Retina (tissue), 1 donor: ENCODE measurements at places on chromosomes 5 and 9.

GRCh38 chr5:66743344-66743743 lies 147.2 kb downstream of the MAST4 start:
- DNase-seq: no peak

GRCh38 chr5:147464211-147464610 lies 45.7 kb downstream of the DPYSL3 start:
- DNase-seq: no peak

- DNase-seq: no peak
These were observed 76.2 kb downstream of the C7 start for GRCh38 chr5:40985501-40985900.

GRCh38 chr5:61084658-61085057 lies 77.6 kb downstream of the SMIM15 start:
- DNase-seq: no peak

DNA sequence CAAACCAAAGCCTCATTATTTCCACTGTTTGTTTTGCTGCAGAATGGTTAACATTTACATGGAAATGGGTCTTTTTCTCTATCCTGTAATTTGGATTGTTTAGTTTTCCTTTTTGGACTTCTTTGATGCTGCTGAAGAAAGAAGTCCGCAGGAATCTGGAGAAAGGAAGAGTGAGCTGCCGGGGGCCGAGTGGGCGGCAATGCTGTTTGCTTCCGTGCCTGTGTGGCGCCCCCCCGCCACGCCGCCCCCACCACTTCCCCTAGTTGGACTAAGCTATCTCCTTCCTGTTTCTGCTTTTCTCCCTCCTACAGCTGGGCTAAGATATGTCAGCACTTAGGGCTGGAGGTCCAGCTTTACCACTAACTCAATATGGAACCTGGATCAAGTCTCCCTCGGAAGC lies 39.7 kb downstream of the ACTL7B start:
- no peak for DNase-seq

- DNase-seq: peak; percentile 87
These were observed at the start of gene NEUROG1 for GRCh38 chr5:135535820-135536801. Gene NEUROG1, minus strand, starts transcription at chr5:135535964. Its CDS starts 274 bp downstream, at chr5:135535690.

- no peak for DNase-seq
These were observed 2039.1 kb upstream of the CDH9 start for GRCh38 chr5:29077451-29077850.

DNA sequence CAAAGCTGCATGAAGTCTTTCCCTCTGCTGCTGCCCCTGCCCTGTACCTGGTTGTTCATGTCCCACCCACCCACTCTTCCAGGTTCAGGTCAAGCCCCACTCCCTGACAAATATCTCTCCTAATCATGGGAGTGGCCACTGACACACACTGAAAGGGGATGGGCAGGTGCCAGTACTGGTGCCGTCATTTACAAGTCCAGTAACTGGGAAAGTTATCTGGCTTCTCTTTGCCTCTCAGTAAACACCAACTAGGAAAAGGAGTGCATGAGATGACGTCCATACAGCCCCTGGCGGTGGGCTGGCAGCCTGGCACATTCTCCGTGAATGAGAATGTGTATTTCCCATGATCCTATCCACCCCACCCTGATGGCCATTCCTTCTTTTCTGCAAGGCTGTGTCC lies 225.2 kb downstream of the FSTL4 start:
- no peak for DNase-seq
